ENCODE measurements at places on chromosomes 7 and 10.
A peak's percentile ranks its signal among the peaks of the same experiment; 100 is the strongest.

GRCh38 chr7:121620206-121620605, 224.1 kb upstream of the FAM3C start:
- DNase-seq: no peak
- no peaks in the 10 kb centered on the region for H3K36me3 ChIP-seq
- no peaks in the 10 kb centered on the region for H3K4me1 ChIP-seq

DNA sequence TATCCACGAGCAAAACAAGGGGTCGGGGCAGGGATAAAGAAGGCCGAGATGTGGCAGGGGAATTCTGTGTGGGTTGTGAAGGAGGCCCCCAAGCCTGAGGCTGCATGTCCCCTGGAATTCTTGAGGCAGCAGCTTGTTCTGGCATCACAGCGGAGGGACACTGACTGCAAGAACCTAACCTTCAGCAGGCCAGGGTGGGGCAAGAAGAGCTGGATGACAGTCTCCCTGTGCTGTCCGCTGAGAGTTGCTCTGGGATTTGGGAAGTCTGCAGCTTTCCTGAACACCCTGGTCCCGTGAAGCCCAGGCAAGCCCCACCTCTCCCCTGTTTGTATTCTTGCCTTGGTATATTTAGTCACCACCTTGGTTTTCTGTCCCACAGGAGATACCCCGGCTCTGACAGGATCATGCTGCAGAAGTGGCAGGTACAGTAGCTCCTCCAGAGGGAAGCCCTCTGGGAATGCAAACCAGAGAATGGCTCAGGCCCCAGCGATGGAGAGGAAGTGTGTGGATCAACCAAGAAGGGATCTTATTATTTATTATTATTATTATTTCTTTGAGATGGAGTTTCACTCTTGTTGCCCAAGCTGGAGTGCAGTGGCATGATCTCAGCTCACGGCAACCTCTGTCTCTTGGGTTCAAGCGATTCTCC, 1.9 kb upstream of the LRRC18 start:
- H3K4me1 ChIP-seq: no peaks in the 10 kb centered on the region
- no peak overlapping the region for H3K27ac ChIP-seq
- DNase-seq: no peak
- H3K36me3 ChIP-seq: no peaks in the 10 kb centered on the region
- no peak overlapping the region for H3K4me3 ChIP-seq

GRCh38 chr7:7228967-7229366, 46.6 kb downstream of the C1GALT1 start:
- H3K36me3 ChIP-seq: peaks cover 19% of the 10 kb centered on the region
- H3K27ac ChIP-seq: no peak overlapping the region
- no peak for DNase-seq
- H3K4me1 ChIP-seq: no peaks in the 10 kb centered on the region
- H3K27me3 ChIP-seq: no peaks in the 10 kb centered on the region

DNA sequence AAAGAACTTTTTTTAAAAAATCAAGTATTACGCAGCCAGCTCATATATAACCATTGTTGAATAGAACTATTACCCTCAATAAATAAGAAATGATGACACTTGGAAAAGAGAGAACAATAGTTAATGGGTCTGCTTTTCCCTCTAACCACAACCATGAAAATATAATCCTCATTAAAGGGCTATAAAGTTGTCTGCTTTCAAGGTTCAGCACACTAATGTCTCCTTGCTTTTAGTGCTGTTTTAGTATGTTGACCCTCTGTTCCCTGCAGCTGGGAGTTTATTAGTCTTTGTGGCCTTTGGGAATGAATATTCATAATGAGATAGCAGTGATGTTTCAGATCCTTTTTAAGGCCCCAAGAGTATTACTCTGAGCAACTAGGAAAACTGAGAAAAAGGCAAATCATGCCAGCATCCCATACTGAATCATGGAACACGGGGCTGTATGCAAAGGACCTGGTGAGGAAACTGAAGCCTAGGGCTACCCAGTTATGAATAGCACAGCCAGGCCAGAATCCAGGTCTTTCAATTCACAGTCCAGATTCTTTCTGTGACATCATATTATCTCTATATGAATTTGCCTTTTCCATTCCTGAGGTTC, 332.0 kb upstream of the LRGUK start:
- no peak overlapping the region for H3K27ac ChIP-seq
- H3K36me3 ChIP-seq: no peaks in the 10 kb centered on the region
- no peak overlapping the region for H3K4me3 ChIP-seq
- no peaks in the 10 kb centered on the region for H3K27me3 ChIP-seq
- H3K4me1 ChIP-seq: no peaks in the 10 kb centered on the region

DNA sequence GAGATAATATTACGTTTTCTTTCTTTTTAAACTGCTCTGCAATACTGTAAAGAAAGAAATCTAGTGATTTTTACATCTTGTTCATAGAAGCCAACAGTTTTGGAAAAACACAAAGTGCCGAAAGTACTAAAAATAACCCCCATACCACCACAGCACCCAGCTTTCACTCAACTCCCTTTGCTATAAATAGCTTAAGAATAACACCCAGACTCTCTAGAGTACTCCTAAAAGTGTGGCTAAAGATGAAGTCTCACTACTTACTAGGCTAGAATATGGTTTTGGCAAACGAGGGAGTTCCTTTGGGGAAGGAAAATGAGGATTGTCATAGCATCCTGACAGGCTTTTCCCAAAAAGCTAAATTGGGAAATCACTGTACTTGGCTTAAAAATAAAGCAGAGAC, 151.8 kb upstream of the ANK3 start:
- no peaks in the 10 kb centered on the region for H3K36me3 ChIP-seq
- H3K27ac ChIP-seq: no peak overlapping the region
- peaks cover 12% of the 10 kb centered on the region for H3K4me1 ChIP-seq
- H3K4me3 ChIP-seq: no peak overlapping the region
- DNase-seq: no peak

DNA sequence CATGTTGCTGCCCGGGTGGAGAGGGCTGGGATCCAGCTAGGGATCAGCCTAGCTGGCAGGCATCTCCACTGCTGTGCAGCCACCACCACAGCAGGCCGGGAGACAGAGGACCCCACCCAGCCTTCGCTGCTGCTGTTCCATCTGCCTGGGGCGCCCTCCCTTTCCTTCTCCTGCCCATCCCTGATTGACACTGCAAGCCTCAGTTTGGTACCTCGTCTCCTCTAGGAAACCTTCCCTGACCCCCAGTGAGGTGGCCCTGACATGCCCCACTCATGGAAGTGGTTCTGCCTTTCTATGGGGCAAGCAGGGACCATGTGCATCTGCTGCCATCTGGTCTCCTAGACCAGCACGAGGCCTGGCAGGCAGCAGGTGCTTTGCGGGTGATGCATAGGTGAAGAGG, 30.4 kb upstream of the DPYSL4 start:
- H3K4me1 ChIP-seq: no peaks in the 10 kb centered on the region
- no peak for DNase-seq
- no peaks in the 10 kb centered on the region for H3K27me3 ChIP-seq
- H3K4me3 ChIP-seq: no peak overlapping the region
- no peak overlapping the region for H3K27ac ChIP-seq
- no peaks in the 10 kb centered on the region for H3K36me3 ChIP-seq

GRCh38 chr7:135381369-135381768, 128.5 kb downstream of the CNOT4 start:
- H3K27ac ChIP-seq: no peak overlapping the region
- H3K27me3 ChIP-seq: no peaks in the 10 kb centered on the region
- H3K4me3 ChIP-seq: no peak overlapping the region
- H3K4me1 ChIP-seq: peaks cover 5% of the 10 kb centered on the region

GRCh38 chr10:96856317-96856716, 24.2 kb downstream of the LCOR start:
- H3K4me3 ChIP-seq: no peak overlapping the region
- no peaks in the 10 kb centered on the region for H3K27me3 ChIP-seq
- no peaks in the 10 kb centered on the region for H3K4me1 ChIP-seq
- H3K27ac ChIP-seq: no peak overlapping the region
- DNase-seq: no peak
- H3K36me3 ChIP-seq: no peaks in the 10 kb centered on the region

- H3K27me3 ChIP-seq: no peaks in the 10 kb centered on the region
- DNase-seq: no peak
- no peaks in the 10 kb centered on the region for H3K4me1 ChIP-seq
- no peaks in the 10 kb centered on the region for H3K36me3 ChIP-seq
Observed at GRCh38 chr7:41466760-41467384, 236.0 kb downstream of the INHBA start.

- H3K36me3 ChIP-seq: no peaks in the 10 kb centered on the region
- H3K4me3 ChIP-seq: no peak overlapping the region
- H3K27ac ChIP-seq: no peak overlapping the region
- no peaks in the 10 kb centered on the region for H3K4me1 ChIP-seq
- no peak for DNase-seq
Observed at GRCh38 chr10:878333-878759, 53.2 kb downstream of the LARP4B start.

- no peaks in the 10 kb centered on the region for H3K36me3 ChIP-seq
- DNase-seq: peak; percentile 23
- H3K27ac ChIP-seq: no peak overlapping the region
- no peaks in the 10 kb centered on the region for H3K4me1 ChIP-seq
Observed at GRCh38 chr7:123580406-123581161, 21.0 kb upstream of the ASB15 start.

DNA sequence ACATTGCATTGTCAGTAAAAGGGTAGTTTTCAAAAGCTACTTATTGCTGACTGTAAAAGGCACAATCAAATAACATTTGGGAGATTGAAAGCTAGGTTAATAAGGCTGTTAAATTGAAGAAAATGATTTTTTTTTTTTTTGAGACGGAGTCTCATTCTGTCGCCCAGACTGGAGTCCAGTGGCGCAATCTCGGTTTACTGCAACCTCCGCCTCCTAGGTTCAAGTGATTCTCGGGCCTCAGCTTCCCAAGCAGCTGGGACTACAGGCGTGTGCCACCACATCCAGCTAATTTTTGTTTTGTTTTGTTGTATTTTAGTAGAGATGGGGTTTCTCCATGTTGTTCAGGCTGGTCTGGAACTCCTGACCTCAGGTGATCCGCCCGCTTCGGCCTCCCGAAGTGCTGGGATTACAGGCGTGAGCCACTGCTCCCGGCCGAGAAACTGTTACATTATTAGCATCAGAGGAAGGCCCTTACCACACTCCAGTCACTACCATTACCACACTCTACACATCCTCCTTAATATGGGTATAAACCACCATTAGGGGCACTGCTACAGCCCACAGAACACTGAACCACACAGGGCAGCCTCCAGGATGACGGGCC, 1.0 kb downstream of the CYP51A1 start:
- peaks cover 23% of the 10 kb centered on the region for H3K36me3 ChIP-seq
- H3K4me3 ChIP-seq: peak overlapping the region; percentile 65
- no peak overlapping the region for H3K27ac ChIP-seq
- DNase-seq: no peak

GRCh38 chr10:34187201-34187600, 627.9 kb downstream of the PARD3 start:
- H3K36me3 ChIP-seq: no peaks in the 10 kb centered on the region
- no peaks in the 10 kb centered on the region for H3K27me3 ChIP-seq
- peaks cover 10% of the 10 kb centered on the region for H3K4me1 ChIP-seq

DNA sequence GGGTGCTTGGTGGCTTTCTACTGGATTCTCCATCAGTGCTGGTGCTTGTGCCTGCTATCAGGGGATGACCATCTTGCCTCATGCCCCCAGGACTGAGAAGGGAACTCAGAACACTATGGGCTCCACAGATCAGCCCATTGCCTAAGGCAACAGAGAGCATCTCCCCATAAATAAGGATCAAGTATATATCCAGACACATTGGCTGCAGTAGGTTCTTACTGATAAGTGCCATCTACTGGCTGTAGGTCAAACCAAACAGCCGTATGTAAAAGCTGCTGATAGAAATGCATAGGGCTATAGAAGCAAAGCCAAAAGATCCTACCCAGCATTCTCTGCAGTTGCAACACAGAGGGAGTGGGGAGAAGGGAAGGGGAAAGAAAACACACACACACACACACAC, 153.7 kb downstream of the CDK14 start:
- DNase-seq: no peak
- H3K4me1 ChIP-seq: no peaks in the 10 kb centered on the region
- H3K4me3 ChIP-seq: no peak overlapping the region
- H3K36me3 ChIP-seq: no peaks in the 10 kb centered on the region
- no peak overlapping the region for H3K27ac ChIP-seq
- no peaks in the 10 kb centered on the region for H3K27me3 ChIP-seq

DNA sequence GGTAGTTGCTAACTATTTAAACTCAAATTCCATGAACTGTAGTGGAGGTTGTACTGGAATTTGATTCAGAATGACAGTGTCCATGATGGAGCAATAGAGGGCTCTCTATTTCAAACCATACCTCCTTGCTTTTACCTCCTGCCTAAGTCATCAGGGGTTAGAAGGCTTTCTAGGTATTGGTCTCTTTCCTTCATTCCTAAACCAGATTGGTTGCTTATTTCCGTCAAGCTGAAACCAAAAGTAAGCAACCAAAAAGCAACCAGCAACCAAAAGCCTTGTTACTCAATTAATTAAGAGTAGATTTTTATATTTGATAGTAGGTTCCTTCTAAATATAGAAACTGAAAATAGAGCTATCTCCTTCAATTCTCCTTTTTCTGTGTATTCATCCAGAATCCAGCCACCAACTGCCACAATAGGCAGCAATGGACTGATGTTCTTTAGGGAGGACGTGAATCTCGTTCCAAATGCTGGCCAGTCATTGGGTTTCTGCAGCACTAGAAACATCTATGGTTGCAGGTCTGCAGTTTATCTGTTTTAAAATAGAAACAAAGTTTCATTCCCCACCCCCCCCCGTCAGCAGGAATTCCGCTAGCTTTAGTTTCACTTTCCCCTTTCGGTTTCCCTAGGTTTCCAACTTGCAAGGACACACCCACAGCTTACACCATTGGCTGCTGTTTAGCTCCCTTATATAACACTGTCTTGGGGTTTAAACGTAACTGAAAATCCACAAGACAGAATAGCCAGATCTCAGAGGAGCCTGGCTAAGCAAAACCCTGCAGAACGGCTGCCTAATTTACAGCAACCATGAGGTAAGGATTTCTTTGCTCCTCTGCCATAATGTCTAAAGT, at the start of gene IFIT1:
TSS of gene IFIT1 (plus strand) at position 717 of the 850 bp plus-strand sequence. CDS start at position 807, 90 bp downstream.
- H3K36me3 ChIP-seq: no peaks in the 10 kb centered on the region
- peak within 1 kb of the TSS; percentile 56 for H3K4me3 ChIP-seq
- peaks cover 7% of the 10 kb centered on the region for H3K4me1 ChIP-seq
- peak; percentile 60 for DNase-seq
- no peaks in the 10 kb centered on the region for H3K27me3 ChIP-seq

- no peaks in the 10 kb centered on the region for H3K4me1 ChIP-seq
- H3K36me3 ChIP-seq: no peaks in the 10 kb centered on the region
- DNase-seq: no peak
- H3K27me3 ChIP-seq: no peaks in the 10 kb centered on the region
Observed at GRCh38 chr10:28478646-28479045, 54.3 kb upstream of the WAC start.
